ENCODE measurements at places on chromosomes 11 and 22.

DNA sequence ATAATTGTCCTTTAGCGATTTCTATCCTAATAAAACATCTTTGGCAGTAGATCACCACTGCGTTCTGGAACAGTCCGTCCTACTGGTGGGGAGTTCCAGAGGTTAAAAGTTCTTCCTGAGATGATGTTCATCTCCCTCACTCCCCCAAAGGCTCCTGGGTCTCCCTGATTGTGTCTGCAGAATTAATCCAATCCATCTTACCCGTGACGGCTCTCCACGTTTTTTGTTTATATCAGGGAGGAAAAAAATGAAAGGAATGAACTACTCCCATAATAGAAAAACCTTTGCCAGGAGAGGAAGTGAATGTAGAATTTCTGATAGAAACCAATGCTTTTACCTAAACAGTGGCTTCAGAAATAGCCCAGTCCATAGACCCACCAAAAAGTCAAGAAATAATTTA, 81.6 kb downstream of the LARGE1 start:
- DNase-seq = no peak

DNA sequence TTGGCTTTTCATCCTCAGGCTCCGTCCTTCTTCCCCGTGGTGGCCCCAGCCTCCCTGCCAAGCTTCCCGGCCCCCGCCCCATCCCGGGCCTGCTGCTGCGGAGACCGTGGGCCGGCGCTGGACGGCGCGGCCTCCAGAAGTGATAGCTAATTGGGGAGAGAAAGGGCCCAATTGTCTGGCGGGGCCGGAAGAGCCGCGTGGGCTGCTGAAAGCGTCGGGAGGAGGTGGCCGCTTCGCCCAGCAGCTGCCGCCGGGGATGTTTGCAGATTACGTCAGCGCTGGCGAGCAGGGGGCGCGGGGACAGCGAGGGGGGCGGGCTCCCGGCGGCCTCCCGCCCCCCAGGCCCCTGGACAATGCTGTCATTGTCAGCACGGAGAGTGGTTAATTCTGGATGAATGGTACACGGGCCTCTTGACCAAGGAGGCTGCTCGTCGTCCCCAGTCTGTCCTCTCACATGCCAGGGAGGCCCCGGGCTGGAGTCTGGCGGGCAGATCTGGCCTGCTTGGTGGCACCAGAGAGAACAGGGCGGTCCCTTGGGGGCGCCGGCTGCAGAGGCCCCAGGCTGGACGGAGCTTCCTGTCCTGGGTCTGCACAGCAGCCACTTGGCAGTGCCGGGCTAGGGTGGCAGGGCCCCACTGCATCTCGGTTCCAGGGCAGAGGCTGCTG, 1.6 kb downstream of the SMIM38 start:
- DNase-seq = no peak

DNA sequence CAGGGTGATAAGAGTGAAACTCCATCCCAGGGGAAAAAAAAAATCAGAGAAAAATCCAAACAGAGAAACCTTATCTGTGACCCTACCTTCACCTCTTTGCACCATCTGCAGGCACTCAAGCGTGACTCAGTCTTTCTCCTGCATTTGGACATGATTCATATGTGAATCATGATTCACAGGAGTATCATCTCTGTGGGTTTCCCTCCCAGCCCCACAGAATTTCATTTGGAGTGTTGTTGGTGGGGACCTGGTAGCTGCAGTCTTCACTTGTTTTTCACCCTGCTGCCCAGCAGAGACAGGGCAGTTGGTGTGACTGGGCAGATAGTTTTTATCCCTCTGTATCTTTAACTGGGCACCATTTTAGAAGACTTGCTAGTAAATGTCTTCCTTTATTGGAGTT, 75.7 kb downstream of the DEPDC5 start:
- DNase-seq = peak; percentile 82

- no peak for DNase-seq
Measured at GRCh38 chr22:49770547-49771265, 57.0 kb downstream of the BRD1 start.

DNA sequence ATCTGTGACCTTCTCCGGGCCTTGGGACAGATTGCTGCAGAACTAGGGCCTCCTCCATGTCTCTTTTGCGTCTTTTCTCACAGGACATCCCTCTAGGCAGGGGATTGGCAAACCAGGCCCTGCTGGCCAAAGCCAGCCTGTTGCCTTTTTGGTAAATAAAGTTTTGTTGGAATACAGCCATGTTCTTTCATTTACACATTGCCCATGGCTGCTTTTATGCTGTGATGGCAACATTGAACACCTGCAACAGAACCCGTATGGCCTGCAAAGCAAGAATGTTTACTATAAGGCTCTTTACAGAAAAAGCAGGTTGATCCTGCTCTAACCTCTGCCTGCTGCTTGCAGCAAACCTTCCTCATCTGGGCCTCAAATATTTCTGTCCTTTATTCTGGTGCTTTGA, 56.8 kb upstream of the B3GAT1 start:
- DNase-seq = no peak

GRCh38 chr11:31798057-31798553, 13.0 kb downstream of the PAX6 start:
- DNase-seq = no peak

DNA sequence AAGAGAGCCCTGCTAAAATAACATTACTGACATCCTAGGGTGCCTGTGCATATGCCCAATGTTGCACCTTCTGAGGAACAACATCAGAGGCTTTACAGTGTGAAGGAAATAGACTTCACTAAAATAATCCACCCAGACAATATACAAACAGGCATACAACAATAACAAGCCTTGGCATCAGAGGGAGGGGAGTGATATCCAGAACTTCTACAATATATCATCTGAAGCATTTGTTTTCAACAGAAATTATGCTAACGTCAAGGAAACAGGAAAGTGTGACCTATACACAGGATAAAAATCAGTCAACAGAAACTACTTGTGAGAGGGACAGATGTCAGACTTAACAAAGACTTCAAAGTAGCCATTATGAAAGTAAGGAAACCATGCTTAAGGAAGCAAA, 81.3 kb downstream of the CTNND1 start:
- no peak for DNase-seq

Data from AG04450 (cell line).